ENCODE measurements at places on chromosomes 1 and 21. TPM values are rescaled to one million over a fixed set of nuclear protein-coding genes. Genes with fewer than 3 reads are reported as not detected.
A peak's percentile ranks its signal among the peaks of the same experiment; 100 is the strongest.

- H3K27ac ChIP-seq = no peak overlapping the region
- no peaks in the 10 kb centered on the region for H3K4me1 ChIP-seq
- H3K27me3 ChIP-seq = peaks cover 23% of the 10 kb centered on the region
- no peak overlapping the region for H3K4me3 ChIP-seq
- no peaks in the 10 kb centered on the region for H3K36me3 ChIP-seq
- DNase-seq = no peak
These were observed 44.8 kb upstream of the KAZN start for GRCh38 chr1:14553711-14554110.

DNA sequence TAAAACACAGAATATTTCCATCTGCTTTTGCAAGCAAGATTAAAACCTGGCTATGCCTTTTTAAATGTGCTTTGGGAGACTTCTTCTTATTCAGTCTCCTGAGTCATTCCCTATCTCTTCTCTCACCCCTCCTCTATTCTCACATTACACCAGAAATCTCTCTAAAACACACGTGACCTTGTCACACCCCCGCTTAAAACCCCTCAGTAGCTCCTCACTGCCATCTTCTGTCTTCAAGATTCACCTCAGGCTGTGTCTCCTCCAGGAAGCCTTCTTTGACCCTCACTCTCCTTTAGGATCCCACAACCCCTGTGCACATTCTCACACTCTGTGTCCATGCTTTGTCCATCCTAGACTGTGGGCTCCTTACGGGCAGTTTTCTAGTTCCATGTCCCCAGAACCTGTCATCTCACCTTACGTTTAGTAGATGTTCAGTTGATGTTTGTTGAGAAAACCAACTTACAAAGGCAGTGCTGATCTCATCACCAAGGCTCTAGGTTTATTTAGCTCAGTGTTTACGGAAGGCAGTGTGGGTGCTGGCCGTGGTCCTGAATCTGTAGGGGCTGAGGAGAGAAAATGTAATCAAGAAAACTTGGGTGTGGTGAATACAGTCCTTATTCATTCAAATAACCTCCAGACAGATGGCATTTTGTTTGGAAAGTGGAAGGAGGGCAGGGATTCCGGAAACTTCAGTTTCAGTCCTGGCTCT is 143.5 kb downstream of the DMRTA2 start:
- H3K27ac ChIP-seq = no peak overlapping the region
- no peak for DNase-seq
- no peaks in the 10 kb centered on the region for H3K4me1 ChIP-seq
- H3K27me3 ChIP-seq = peaks cover 28% of the 10 kb centered on the region
- H3K4me3 ChIP-seq = no peak overlapping the region

The PTGS2 gene
- 3.5 TPM for total RNA-seq

GRCh38 chr21:44708866-44709425 is 2.4 kb downstream of the TSPEAR start:
- peak overlapping the region; percentile 84 for H3K4me3 ChIP-seq
- no peak for DNase-seq
- H3K27ac ChIP-seq = peak overlapping the region; percentile 67
- H3K4me1 ChIP-seq = peaks cover 21% of the 10 kb centered on the region
- peaks cover 3% of the 10 kb centered on the region for H3K36me3 ChIP-seq

DNA sequence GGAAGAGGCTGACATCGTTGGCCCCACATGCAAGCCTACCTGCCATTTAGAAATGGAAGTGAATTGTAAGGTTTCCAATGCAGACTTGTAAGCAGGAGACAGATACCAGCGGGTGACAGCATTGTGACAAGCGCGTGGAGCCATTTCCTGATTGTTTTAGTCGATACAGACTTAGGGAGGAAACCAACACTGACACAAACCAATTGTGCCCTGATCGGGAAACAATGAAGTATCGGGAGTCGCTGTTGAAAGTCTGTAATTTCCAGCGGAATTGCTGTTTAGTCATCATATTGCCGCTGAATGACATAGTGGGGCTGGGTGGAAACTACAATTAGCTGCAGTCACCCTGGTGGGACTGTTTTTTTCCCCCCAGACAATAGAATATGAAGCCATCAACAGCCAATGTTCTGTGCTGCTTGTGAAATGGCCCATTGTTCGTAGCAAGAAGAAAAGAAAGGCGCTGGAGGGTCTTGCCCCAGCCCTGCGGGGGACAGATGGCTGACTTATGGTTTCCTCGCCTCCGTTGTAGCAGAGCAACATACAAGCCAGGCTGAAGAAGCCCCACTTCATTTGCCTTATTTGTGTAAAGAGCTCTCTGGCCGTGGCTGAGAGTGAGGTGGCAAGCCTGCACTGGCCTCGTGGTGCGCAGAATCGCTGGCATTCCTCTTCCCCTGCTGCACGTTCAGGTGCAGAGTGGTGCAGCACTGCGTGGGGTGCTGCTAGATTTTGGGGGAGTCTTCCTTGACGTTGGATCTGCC is 462.7 kb downstream of the CAMTA1 start:
- no peak for DNase-seq
- no peaks in the 10 kb centered on the region for H3K36me3 ChIP-seq
- H3K4me1 ChIP-seq = no peaks in the 10 kb centered on the region
- peaks cover 62% of the 10 kb centered on the region for H3K27me3 ChIP-seq

The FCGR3B gene
- 0.37 TPM for total RNA-seq

DNA sequence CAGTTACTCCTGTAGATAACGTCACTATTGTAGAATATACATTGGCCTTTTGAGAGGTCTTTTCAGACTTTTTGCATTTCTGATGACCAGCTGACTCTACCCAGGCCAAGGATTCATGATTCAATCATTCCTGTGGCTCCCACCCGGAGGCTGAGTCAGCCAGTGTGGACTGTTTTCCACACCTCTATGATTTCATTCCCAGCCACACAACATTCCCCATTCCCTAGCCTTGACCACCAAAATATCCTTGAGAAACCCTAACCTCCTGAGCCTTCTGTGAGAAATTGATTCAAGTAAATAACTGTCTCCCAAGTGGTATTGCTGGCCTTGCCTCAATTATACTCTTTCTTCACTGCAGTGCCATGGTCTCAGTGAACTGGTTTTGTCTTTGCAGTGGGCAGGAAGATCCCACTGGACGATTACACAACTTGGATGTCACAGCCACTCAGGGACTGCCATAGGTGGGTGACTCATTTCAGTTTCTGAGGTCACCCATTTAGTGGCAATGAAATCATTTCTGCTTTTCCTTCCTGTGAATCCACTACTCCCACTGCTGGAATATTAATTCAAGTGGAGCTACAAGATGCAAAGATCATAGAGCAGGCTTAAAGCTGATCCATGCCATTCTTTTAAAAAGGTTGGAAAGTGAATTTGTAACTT is 518.6 kb upstream of the ZP4 start:
- H3K4me1 ChIP-seq = no peaks in the 10 kb centered on the region
- H3K36me3 ChIP-seq = no peaks in the 10 kb centered on the region
- H3K27me3 ChIP-seq = no peaks in the 10 kb centered on the region
- H3K4me3 ChIP-seq = no peak overlapping the region
- DNase-seq = no peak
- H3K27ac ChIP-seq = no peak overlapping the region

GRCh38 chr1:236489710-236490377 is 33.9 kb upstream of the LGALS8 start:
- H3K36me3 ChIP-seq = no peaks in the 10 kb centered on the region
- DNase-seq = no peak
- H3K4me1 ChIP-seq = peaks cover 20% of the 10 kb centered on the region
- H3K27ac ChIP-seq = no peak overlapping the region
- no peak overlapping the region for H3K4me3 ChIP-seq
- no peaks in the 10 kb centered on the region for H3K27me3 ChIP-seq

The S100A8 gene
- total RNA-seq = 4.6 TPM

GRCh38 chr1:147665521-147665920 is 4.8 kb downstream of the ACP6 start:
- no peak for DNase-seq
- no peaks in the 10 kb centered on the region for H3K36me3 ChIP-seq
- H3K27me3 ChIP-seq = no peaks in the 10 kb centered on the region
- peaks cover 31% of the 10 kb centered on the region for H3K4me1 ChIP-seq
